ENCODE measurements at places on chromosomes 2 and 18. TPM values are rescaled to one million over a fixed set of nuclear protein-coding genes. Genes with fewer than 3 reads are reported as not detected.

- H3K27me3 ChIP-seq = no peaks in the 10 kb centered on the region
- no peaks in the 10 kb centered on the region for H3K36me3 ChIP-seq
- H3K4me3 ChIP-seq = no peak overlapping the region
- H3K27ac ChIP-seq = no peak overlapping the region
Observed at GRCh38 chr18:10508591-10508990, 17.2 kb upstream of the NAPG start.

GRCh38 chr2:120540719-120541552 is 194.7 kb upstream of the GLI2 start:
- no peaks in the 10 kb centered on the region for H3K4me1 ChIP-seq
- no peaks in the 10 kb centered on the region for H3K27me3 ChIP-seq
- no peak for DNase-seq
- no peaks in the 10 kb centered on the region for H3K36me3 ChIP-seq
- no peak overlapping the region for H3K27ac ChIP-seq
- no peak overlapping the region for H3K4me3 ChIP-seq

DNA sequence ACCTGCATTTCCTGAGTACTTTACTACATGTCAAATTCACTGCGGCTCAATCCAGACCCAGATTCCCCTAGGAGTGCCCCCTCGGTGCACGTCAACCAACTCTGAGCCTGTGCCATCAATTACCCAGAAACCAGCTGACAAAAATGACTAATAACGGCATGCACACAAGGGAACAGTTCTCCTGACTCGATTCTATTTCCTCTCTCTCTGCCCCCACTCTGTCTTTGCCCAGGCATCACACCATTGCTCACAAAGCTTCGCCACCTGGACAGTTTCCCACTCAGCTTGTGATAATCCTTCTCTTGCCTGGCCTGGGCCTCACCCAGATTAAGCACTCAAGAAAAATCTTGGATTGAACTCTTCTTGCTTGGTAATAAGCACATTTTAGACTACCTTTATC is 115.3 kb upstream of the NDUFV2 start:
- DNase-seq = no peak
- peak overlapping the region; percentile 88 for H3K27ac ChIP-seq
- H3K4me1 ChIP-seq = no peaks in the 10 kb centered on the region
- no peaks in the 10 kb centered on the region for H3K36me3 ChIP-seq
- H3K4me3 ChIP-seq = no peak overlapping the region

- H3K36me3 ChIP-seq = no peaks in the 10 kb centered on the region
- H3K4me1 ChIP-seq = no peaks in the 10 kb centered on the region
- H3K27me3 ChIP-seq = no peaks in the 10 kb centered on the region
- H3K27ac ChIP-seq = no peak overlapping the region
- no peak overlapping the region for H3K4me3 ChIP-seq
Observed at GRCh38 chr2:39834426-39834825, 55.4 kb upstream of the THUMPD2 start.

GRCh38 chr2:80057956-80058355 is 246.6 kb downstream of the LRRTM1 start:
- no peak for DNase-seq
- no peak overlapping the region for H3K4me3 ChIP-seq
- no peaks in the 10 kb centered on the region for H3K4me1 ChIP-seq

DNA sequence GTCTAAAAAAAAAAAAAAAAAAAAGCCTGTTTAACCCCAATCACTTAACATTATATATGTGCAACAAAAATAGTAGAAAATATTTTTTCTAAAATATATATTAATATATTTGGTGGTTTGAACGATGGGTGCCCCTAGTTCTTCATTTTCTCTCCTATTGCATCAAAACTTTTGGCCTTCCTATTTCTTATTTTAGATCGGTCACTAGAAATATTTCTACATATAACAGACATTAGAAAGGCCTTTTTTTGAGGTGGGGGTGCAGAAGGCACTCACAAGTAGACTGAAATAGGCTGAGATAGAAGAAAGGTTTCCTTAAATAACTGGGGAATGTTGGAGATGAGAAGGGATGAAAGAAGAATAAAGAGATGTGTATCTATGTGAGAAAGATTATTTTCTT is 49.3 kb upstream of the AP1S3 start:
- no peaks in the 10 kb centered on the region for H3K27me3 ChIP-seq
- no peak overlapping the region for H3K27ac ChIP-seq
- peaks cover 13% of the 10 kb centered on the region for H3K36me3 ChIP-seq
- no peak overlapping the region for H3K4me3 ChIP-seq
- no peaks in the 10 kb centered on the region for H3K4me1 ChIP-seq

GRCh38 chr2:113131352-113132185 is 4.2 kb downstream of the IL1RN start:
- no peaks in the 10 kb centered on the region for H3K4me1 ChIP-seq
- H3K36me3 ChIP-seq = no peaks in the 10 kb centered on the region
- H3K27ac ChIP-seq = no peak overlapping the region
- DNase-seq = no peak

- H3K27me3 ChIP-seq = no peaks in the 10 kb centered on the region
- peak; percentile 90 for DNase-seq
- H3K27ac ChIP-seq = peak overlapping the region; percentile 84
- no peaks in the 10 kb centered on the region for H3K36me3 ChIP-seq
Observed at GRCh38 chr2:85741833-85742455, 11.8 kb upstream of the ATOH8 start.

- peaks cover 11% of the 10 kb centered on the region for H3K36me3 ChIP-seq
- no peaks in the 10 kb centered on the region for H3K27me3 ChIP-seq
- no peak overlapping the region for H3K4me3 ChIP-seq
- no peak overlapping the region for H3K27ac ChIP-seq
- peaks cover 9% of the 10 kb centered on the region for H3K4me1 ChIP-seq
Observed at GRCh38 chr18:9792565-9793245, 84.6 kb downstream of the RAB31 start.

DNA sequence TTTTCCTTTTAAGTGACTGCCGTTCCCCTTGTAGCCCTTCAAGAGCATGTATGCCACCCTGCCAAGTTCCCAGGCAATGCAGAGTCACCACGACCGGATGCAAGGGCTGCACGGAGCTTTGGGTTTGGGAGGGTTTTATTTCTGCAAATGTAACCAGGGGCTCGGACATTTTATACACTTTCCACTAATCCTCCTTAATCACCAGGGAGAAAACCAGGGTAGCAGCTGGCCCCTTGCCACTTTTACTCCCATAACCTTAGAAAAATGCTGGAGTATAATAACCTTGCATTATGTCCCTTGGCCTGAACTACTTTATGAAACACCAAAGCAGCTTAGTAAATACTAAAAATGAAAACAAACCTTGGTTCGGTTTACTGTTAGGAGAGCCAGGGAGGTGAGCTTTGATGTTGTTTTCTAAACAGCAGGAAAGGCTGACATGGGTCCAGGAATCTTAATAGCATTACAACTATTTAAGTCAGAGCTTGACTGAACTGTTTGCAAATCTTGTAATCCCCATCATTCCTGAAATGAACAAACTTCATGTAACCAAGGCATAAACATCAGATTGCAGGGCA is 152.8 kb upstream of the RIOK3 start:
- H3K4me1 ChIP-seq = no peaks in the 10 kb centered on the region
- H3K36me3 ChIP-seq = no peaks in the 10 kb centered on the region
- no peaks in the 10 kb centered on the region for H3K27me3 ChIP-seq
- DNase-seq = no peak
- H3K27ac ChIP-seq = no peak overlapping the region
- H3K4me3 ChIP-seq = no peak overlapping the region

GRCh38 chr2:226873051-226873620 is 37.3 kb downstream of the RHBDD1 start:
- no peaks in the 10 kb centered on the region for H3K36me3 ChIP-seq
- H3K27me3 ChIP-seq = no peaks in the 10 kb centered on the region
- no peaks in the 10 kb centered on the region for H3K4me1 ChIP-seq
- H3K27ac ChIP-seq = no peak overlapping the region
- DNase-seq = no peak

DNA sequence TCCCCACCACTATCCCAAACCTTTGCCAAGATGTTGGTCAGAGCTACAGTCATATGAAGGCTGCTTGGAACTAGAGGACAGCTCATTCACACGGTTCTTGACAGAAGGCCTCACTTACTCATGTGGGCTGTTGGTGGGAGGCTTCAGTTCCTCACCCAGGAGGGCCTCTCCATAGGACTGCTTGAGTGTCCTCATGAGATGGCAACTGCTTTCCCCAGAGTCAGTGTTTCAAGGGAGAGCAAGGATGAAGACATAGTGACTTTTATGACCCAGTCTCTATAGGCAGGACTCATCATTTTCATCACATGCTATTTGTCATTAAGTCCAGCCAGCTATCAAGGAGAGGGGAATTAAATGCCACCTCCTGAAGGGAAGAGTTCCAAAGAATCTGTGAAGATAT is 33.4 kb upstream of the OLA1 start:
- no peaks in the 10 kb centered on the region for H3K4me1 ChIP-seq
- H3K36me3 ChIP-seq = no peaks in the 10 kb centered on the region
- no peak overlapping the region for H3K27ac ChIP-seq
- no peaks in the 10 kb centered on the region for H3K27me3 ChIP-seq
- no peak for DNase-seq
- H3K4me3 ChIP-seq = no peak overlapping the region

DNA sequence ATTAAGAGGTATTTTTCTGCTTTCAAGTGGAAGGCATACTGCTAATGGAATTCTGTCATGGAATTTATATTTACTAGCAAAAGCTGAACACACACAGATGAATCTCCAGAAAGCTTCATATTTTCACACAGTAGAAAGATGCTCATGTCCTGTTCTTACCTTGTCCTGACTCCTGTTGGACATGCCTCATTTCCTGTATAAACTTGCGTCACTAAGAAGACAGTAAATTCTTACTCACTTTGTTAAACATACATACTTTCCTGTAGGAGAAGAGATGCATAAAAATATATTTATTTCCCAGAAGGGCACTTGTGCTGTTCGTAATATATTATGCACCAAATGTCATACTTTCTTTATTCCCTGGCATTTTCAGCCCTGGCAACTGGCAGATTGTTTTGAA is 238.3 kb upstream of the RASGRP3 start:
- H3K36me3 ChIP-seq = no peaks in the 10 kb centered on the region
- H3K4me3 ChIP-seq = no peak overlapping the region
- H3K27me3 ChIP-seq = no peaks in the 10 kb centered on the region
- no peaks in the 10 kb centered on the region for H3K4me1 ChIP-seq
- no peak for DNase-seq
- H3K27ac ChIP-seq = peak overlapping the region; percentile 68

- no peaks in the 10 kb centered on the region for H3K27me3 ChIP-seq
- no peaks in the 10 kb centered on the region for H3K36me3 ChIP-seq
- H3K4me1 ChIP-seq = peaks cover 11% of the 10 kb centered on the region
- no peak overlapping the region for H3K27ac ChIP-seq
- no peak overlapping the region for H3K4me3 ChIP-seq
- no peak for DNase-seq
Observed at GRCh38 chr18:3294435-3295080, 32.6 kb downstream of the MYL12B start.

- peak overlapping the region; percentile 95 for H3K27ac ChIP-seq
- no peaks in the 10 kb centered on the region for H3K36me3 ChIP-seq
- peak overlapping the region; percentile 63 for H3K4me3 ChIP-seq
- no peak for DNase-seq
- peaks cover 27% of the 10 kb centered on the region for H3K4me1 ChIP-seq
Observed at GRCh38 chr18:9135081-9135911, 1.3 kb upstream of the ANKRD12 start.

DNA sequence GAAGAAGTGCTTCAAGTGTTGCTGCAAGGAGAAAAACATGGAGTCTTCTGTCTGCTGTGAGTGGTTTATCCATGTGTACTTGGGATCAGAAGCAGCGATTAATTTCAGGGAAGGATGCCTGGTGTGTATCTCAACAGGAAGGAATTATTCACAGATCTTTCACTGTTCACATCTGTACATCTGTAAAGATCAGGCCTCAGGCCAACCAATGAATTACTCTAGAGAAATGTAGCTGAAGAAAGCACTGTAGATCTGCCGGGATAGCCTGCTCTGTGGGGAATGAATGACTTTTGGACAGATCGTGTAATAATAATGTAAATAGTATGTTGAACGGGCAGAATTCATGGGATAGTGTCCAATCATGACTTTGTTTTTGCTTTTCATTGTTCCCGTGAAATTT is 54.0 kb upstream of the SPP2 start:
- H3K4me1 ChIP-seq = no peaks in the 10 kb centered on the region
- H3K27ac ChIP-seq = no peak overlapping the region
- DNase-seq = no peak
- no peaks in the 10 kb centered on the region for H3K36me3 ChIP-seq
- H3K27me3 ChIP-seq = no peaks in the 10 kb centered on the region
- H3K4me3 ChIP-seq = no peak overlapping the region

DNA sequence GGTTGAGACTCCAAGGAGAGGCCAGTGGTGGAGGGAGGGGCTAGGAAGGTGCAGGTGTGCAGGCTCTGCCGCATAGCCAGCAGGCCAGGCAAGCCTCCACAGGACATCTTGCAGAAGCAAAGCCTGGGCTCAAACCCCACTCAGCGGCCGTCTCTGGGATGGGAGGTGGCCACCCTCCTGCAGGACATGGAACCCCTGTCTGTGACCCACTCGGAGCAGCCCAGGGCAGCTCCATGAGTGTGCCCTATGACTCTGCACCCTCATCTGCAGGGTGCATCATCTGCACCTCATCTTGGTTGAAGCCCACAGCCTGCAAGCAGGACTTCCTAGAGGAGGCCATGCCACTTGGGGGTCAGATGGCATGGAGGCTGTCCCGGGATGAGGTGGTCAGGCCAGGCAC is 46.3 kb downstream of the GPC1 start:
- DNase-seq = no peak
- no peaks in the 10 kb centered on the region for H3K27me3 ChIP-seq
- no peak overlapping the region for H3K4me3 ChIP-seq
- H3K27ac ChIP-seq = no peak overlapping the region

- no peaks in the 10 kb centered on the region for H3K4me1 ChIP-seq
- no peak overlapping the region for H3K4me3 ChIP-seq
- DNase-seq = no peak
- no peak overlapping the region for H3K27ac ChIP-seq
- no peaks in the 10 kb centered on the region for H3K36me3 ChIP-seq
Observed at GRCh38 chr18:38545071-38545470, 979.5 kb upstream of the CELF4 start.

DNA sequence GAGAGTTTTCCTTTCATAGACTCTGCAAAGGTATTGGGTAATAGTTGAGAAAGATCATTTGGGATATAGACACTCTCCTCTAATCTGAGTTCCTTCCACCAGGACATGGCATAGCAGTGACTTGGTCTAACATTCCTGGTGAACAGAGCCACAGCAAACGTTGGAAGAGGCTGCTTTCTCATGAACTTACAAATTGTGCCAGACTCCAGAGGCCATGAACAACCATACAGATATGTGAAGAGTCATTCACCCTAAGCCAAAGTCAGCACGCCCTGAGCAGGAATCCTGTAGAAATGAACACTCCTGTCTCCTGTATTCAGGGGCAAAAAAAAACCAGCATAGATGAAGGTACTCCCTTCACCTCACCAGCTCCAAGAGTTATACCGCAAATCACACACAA is 152.8 kb downstream of the TMEM18 start:
- no peaks in the 10 kb centered on the region for H3K36me3 ChIP-seq
- no peaks in the 10 kb centered on the region for H3K27me3 ChIP-seq
- no peak overlapping the region for H3K4me3 ChIP-seq
- DNase-seq = no peak

GRCh38 chr2:182980115-182980514 is 58.1 kb downstream of the NCKAP1 start:
- H3K27ac ChIP-seq = no peak overlapping the region
- no peaks in the 10 kb centered on the region for H3K4me1 ChIP-seq
- no peaks in the 10 kb centered on the region for H3K27me3 ChIP-seq
- DNase-seq = no peak
- H3K36me3 ChIP-seq = peaks cover 91% of the 10 kb centered on the region
- no peak overlapping the region for H3K4me3 ChIP-seq

GRCh38 chr2:18639756-18640453 is 50.5 kb upstream of the NT5C1B start:
- H3K36me3 ChIP-seq = no peaks in the 10 kb centered on the region
- no peak overlapping the region for H3K4me3 ChIP-seq
- H3K27me3 ChIP-seq = no peaks in the 10 kb centered on the region
- H3K27ac ChIP-seq = no peak overlapping the region
- no peaks in the 10 kb centered on the region for H3K4me1 ChIP-seq
- DNase-seq = no peak

ARHGAP15 gene
- 6.0 TPM for polyA plus RNA-seq

CHMP3 gene
- 114 TPM for polyA plus RNA-seq

ECEL1 gene
- polyA plus RNA-seq = 0.61 TPM
